OCI-M1 (cell line): ENCODE measurements at places on chromosomes 5 and 9.

- DNase-seq, result no peak
Observed at GRCh38 chr5:136031711-136032110, 2.9 kb downstream of the TGFBI start.

DNA sequence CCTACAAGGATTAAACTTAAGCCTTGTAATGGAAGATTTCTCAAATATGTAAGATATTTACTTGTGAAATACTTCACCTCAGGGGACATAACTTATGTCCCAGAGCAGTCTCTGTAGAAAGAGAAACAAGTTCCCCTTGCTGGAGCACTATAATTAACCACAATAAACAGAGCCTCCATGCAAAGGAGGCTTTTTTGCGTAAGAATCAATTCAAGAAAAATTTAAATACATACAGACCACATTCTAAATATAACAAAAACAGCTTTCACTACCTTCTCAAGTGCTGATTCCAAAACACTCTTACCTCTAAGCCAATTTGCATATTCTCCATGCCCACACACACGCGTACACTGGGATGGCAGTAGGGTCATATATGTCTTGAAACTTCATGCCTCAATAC is 30.7 kb upstream of the CCNB1 start:
- no peak for DNase-seq

GRCh38 chr9:111949919-111950318 is 53.3 kb downstream of the UGCG start:
- no peak for DNase-seq

- peak; percentile 28 for DNase-seq
Observed at GRCh38 chr5:36623832-36624231, 17.4 kb downstream of the SLC1A3 start.

DNA sequence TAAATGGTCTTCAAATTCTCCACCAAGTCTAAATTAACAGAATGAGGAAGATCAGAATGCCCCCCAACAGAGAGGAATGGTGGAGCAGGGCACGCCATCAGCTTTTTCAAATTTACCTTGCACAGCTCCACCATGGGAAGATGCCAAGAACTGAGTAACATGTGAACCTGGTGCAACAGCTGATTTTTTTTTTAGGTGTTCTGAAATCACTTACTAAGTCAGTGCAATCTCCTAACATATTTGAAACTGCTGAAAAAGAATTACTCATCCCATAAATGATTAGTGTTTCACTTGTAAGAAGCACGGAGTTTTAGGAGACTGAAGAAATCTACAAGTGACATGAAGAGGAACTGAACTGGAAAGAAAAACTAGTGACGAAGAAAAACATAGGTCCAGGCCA is 5.1 kb downstream of the TMEM245 start:
- DNase-seq, result no peak

GRCh38 chr5:180297587-180298282 is 5.9 kb upstream of the MAPK9 start:
- no peak for DNase-seq

GRCh38 chr5:99320436-99320835 is 391.6 kb upstream of the CHD1 start:
- DNase-seq, result peak; percentile 51

- DNase-seq, result no peak
Observed at GRCh38 chr5:115683081-115683480, 57.2 kb upstream of the TMED7 start.

- no peak for DNase-seq
Observed at GRCh38 chr5:58185801-58186200, 274.1 kb downstream of the PLK2 start.

- DNase-seq, result no peak
Observed at GRCh38 chr9:124708633-124709291, 62.3 kb downstream of the NR6A1 start.

DNA sequence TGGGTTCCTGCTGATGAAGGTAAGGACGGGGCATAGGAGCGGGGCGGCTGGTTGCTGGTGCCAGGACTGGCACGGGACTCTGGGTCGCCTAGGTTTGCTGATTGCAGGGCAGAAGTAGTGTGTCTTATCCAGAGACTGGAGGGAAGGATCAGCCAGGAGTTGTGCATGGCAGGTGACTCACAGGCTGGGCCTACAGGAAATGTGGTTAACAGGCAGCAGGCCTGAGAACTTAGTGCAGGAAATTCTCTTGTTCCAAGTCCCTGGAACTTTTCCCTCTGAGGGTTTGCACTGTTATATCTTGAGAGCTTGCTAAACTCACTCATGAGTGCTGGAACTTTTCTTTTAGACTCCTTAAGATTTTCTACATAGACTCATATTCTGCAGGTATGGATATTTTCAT is 95.1 kb downstream of the ANXA2R start:
- no peak for DNase-seq

DNA sequence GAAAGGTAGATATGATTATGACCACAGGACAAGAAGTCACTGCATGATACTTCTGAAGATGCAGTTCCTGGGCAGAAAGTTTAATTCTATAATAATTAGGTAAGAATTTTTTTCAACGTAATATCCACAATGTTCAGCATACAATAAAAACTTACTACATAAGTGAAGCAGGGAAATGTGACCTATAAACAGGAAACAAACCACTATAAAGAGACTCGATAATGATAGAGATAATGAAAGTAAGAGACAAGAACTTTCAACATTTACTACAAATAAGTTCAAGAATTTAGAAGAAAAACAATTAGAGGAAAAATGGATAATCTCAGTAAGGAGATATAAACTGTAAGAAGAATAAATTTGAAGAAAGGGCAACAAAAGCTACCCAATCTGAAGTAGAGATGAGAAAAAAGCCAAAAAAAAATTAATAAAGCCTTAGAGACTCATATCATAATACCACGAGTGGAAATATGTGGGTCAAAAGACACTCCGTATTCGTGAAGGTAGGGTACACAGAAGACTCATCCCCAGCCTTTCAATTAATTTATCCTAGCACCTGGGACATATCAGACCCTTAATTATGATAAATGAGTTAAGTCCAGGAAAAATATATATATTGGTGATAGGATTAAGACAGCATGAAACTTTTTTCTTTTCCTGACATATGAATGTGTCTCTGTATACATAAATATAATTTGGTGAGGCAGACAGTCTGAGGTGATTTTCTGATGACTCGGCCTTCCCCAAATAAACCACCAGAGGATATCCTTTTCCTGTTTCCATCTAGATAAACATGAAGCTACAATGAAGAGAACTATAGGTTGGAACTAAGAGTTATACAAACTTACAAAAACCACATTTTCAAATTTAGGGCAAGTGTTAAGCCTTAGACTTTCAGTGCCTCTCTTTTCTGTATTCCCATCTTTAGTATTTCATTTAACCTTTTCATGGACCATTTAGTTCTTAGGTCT is 120.4 kb downstream of the RAPGEF6 start:
- DNase-seq, result peak; percentile 40

DNA sequence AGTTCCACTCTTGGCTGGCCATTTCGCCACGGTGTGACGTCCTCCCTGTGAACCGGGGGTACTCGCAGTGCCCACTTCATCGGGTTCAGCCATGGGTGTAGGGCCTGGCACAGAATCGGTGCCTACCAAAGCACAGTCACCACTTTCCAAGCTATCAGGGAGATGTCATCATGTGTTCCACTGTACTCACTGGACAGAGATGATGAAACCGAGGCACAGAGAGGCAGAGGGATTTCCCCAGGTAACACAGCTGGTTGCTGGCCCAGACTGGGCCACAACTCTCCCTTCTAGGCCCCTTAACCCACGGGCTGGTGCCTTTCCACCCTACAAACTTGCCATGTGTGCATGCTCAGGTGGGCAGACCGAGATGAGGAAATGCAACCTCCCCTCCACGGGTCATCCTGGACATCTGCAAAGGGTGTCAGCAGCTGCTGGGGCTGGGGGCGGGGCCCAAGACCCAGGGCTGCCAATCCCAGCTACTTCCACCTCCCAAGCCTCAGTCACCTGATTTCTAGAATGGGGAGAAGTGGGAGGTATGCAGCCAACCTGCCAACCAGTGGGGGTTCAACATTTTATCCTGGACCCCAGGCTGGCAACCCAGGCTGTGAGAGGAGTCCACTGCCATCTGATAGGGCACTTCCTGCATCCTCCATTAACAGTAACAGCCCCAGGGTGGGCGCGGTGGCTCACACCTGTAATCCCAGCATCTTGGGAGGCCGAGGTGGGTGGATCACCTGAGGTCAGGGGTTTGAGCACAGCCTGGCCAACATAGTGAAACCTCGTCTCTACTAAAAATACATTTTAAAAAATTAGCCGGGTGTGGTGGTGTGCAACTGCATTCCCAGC is 893 bp upstream of the SH2D3C start:
- peak; percentile 30 for DNase-seq

DNA sequence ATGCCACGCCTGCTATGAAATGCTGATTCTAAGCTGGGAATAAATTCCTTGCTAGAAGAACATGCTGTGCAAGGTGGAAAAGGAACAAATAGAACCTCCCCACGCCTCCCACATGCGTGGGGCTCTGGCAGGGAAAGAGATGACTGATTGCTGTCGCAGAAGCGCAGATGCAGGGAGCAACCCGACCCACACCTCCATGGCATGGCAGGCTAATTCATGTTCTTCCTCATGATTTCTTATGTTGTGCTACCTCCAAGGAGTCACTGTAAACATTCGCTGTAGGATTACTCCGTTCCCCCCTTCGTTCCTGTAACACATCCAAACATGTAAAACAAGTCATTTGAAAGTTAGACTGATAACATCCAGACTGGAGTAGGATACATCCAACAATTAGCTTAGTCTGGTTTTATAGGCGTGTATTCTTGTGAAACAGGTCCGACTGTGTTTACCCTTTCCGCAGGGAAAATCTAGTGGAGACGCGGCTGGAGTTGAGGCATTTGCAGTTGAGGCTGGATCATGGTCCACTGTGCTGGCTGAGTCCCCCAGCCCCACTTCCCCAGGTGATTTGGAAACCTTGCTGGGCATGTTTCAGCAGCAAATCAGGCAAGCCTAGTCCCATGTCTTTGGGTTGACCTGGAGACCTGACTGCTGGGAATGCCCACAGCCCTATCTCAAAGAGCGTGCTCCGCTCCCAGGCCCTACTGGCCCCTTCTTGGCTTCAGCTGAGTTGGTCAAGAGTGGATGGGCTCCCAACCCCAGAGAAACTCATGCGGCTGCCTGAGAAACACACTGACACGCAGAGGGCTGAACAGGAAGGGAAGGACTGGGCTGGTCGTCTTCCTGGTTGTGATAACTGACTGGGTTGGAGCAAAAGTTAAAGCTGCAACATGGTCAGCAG is 24.8 kb upstream of the ANKRD33B start:
- DNase-seq, result no peak

- no peak for DNase-seq
Observed at GRCh38 chr5:128472036-128472435, 66.0 kb downstream of the FBN2 start.

DNA sequence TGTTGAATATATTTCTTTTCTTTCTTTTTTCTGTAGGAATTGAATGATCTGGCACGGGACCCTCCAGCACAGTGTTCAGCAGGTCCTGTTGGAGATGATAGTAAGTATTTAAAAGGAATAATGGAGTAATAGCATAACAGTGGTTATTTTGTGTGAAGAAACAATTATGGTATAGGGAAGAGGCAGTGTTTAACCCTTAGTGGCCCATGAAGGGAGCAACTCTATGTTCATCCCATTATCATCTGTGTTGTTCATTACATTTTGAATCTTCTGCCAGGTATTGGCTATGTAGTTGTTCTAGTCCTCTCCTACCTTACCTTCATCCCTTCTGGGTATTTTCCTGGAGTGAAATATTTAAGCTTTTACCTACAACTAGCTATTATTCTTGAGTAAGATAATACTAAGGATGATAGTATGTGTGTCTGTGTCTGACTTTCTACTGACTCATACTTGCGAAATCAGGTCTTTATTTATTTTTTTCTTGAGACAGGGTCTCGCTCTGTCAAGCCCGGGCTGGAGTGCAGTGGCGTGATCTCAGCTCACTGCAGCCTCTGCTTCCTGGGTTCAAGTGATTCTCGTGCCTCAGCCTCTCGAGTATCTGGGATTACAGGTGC is 39.3 kb downstream of the UBE2D2 start:
- DNase-seq, result no peak

DNA sequence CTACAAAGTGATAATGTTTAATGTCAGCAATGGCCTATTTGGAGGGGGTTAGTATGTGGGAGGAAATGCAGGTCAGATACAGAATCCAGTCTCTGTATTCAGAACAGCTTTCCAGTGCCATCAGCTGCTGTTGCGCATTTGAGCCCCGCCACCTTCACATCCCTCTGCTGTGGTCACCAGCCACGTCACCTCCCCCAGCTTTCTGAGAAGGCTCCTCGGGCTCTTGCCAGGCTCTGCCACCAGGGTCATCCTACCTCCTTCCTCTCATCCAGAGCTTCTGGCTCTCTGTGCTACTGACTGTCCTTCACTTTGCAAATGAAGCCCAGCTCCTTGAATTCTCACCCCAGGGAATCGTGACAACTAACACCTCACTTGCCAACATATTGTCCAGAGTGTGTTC is 138.8 kb downstream of the PIK3R1 start:
- DNase-seq, result peak; percentile 80

DNA sequence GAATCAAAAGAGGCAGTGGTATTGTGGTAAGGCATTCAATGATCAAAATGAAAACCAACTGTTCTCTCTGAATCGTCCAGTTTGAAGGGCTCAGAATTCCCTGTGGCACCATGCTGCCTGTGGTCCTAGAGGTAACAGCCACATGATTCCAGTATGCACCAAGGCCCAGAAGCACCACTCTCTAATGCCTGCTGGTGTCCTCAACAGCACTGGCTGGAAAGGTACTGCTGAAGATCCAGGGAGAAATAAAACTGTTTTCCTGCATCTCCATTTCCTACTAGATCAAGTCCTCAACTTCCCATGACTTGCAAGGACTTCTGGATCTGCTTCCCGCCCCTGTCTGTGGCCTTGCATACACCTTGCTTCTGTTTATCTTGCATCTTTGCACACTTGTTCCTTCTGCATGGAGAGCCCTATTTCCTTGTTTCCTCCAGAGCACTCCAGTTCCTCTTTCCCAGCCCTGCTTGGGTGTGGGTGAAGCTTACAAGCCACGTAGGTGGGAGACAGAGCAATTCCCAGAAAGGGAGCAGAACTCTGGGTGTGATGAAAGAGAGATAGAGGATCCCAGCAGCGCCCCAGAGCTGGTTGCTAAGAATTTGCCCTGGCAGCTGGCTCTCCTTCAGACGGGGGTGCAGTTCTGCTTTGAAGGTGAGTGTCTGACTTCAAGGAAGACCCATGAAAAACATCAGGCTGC is 41.0 kb upstream of the EQTN start:
- peak; percentile 36 for DNase-seq

- no peak for DNase-seq
Observed at GRCh38 chr9:83511051-83511450, 27.1 kb downstream of the FRMD3 start.

DNA sequence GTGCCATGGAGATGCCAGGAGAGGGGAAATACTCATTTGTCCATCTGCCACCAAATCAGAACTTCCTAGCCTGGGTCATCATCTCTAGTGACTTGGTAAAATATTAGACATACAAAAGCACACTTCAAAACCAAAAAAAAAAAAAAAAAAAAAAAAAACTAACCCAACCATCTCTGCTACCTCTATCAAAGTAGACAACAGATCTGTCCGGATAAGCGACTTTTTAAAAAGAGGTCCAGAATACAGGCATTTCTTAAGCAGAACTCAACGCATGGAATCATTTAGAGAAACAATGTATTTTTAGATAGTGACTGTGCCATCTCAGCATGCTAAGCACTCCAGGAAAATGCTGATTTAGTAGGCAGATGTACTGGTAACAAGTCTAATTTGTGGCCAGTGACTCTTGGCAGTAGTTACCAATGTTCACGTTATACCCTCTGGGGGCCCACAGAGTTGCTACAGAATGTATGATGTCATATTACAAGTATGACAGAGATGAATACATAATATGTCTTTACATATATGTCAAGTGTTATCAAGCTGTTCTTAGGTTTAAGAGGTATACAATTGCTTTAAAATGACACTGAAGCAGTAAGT is 107.8 kb downstream of the SMIM23 start:
- no peak for DNase-seq
